Right lung (tissue), 10 donors: ENCODE measurements at places on chromosomes 4 and X. TPM values are rescaled to one million over a fixed set of nuclear protein-coding genes. Genes with fewer than 3 reads are reported as not detected.
A peak's percentile ranks its signal among the peaks of the same experiment; 100 is the strongest.

DNA sequence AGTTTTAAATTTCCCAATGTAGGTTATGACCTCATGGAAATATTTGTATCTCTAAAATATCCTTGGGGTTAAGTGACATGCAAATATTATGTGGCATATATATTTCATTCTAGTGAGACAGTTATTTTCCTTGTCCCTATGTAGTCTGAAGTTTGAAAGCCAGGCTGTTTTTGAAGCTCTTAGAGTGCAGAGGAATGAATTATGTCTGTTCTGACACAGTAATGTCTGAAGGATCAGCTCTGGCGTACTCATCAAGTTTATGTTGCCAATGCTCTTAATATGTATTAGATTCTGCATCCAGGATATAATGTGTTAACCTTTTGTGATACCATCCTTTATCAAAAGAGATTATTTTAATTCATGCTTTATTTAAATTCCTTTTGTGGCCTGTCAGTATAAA is 355.8 kb downstream of the PCDH7 start:
- no peak for DNase-seq

DNA sequence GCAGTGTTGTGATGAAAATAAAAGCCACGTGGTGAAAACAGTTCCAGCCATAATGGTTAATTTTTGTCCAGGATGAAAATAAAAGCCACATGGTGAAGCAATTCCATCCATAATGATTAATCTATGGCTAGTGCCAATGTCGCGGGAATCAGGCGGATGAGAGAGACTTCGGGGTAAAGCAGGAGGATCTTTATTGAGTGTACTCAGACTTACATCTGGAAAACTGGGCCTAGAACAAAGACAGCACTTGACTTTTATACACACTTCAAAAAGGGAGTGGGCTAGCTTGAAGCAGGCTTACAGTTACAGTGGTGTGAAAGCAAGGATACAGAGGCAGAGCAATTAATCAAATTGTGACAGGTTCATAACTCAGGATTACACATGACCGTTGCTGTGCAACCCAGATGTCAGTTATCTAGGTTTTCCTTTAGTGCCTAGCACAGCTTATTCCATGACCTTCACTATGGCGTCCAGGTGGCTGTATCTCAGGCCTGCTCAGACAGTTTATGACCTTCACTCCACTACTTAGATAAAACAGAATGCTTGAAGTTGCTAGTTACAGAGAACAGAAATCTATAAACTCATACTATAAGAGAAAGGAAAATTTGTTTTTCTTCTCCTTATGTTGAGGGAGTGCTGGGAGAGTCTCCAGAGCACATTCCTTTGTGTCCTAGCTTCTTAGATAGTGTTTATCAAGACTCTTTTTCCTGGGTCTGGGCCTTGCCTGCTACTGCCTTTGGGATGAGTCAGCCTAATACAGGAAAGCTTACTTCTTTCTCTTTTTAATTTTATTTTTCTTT is 5.9 kb upstream of the PLA2G12A start:
- DNase-seq = no peak

The LANCL3 gene
- polyA plus RNA-seq = 4.0 TPM

- no peak for DNase-seq
These were observed 139.2 kb downstream of the NWD2 start for GRCh38 chr4:37383579-37384229.

- DNase-seq = peak; percentile 8
These were observed 64.8 kb downstream of the GLRA3 start for GRCh38 chr4:174764105-174764729.

DNA sequence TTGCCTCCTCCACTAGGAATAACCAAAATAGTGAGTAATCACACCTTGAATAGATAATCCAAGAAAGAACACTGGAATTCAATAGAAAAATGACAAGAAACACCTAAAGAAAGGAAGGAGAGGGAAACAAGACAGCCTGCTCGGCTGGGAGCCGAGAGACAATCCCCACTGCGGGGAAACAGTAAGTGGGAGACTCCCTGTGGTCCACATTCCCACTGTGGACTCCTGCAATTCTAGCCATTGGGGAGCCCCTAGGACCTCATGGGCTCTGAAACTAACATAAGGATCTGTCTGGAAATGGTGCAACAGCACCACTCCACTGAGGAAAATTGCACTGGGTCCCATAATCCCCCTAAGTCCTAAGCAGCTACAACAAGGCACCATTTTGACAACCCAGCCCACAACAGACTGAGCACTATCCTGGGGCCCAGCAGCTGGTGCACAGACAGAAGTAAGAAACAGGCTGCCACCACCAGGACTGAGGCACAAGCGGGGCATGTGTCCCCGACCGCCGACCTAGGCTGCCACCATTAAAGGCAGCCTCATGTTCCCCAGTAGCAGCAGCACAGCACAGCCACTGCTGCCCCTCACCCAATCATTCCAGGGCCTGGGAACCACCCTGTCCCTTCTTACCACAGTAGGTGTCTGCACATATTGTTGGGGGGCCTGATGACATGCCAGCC is 14.2 kb downstream of the LRBA start:
- no peak for DNase-seq

The TMSB15A gene
- 72.4 TPM for polyA plus RNA-seq

DNA sequence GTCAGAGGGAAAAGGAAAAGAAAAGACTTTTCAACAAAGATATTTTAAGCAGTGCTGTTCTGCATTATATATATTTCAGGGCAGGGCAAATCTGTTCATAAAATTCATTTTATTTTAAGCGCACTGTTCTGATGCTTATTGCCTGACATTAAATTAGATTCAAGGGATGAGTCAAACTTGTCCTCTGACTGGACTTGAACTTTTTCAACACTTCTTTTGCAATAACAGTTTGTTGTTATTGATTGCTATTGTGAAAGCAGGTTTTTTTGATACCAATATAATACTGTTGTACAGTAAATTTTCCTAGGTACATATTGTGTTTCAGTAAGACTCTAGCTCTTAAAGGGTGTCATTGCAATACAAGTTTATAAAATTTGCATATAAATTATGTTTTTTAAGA is 481.3 kb downstream of the NAF1 start:
- DNase-seq = no peak
